CD4-positive, alpha-beta T cell treated with Interleukin-17A for 4 hours (primary cell): ENCODE measurements at places on chromosomes 4 and X.
A peak's percentile ranks its signal among the peaks of the same experiment; 100 is the strongest.

DNA sequence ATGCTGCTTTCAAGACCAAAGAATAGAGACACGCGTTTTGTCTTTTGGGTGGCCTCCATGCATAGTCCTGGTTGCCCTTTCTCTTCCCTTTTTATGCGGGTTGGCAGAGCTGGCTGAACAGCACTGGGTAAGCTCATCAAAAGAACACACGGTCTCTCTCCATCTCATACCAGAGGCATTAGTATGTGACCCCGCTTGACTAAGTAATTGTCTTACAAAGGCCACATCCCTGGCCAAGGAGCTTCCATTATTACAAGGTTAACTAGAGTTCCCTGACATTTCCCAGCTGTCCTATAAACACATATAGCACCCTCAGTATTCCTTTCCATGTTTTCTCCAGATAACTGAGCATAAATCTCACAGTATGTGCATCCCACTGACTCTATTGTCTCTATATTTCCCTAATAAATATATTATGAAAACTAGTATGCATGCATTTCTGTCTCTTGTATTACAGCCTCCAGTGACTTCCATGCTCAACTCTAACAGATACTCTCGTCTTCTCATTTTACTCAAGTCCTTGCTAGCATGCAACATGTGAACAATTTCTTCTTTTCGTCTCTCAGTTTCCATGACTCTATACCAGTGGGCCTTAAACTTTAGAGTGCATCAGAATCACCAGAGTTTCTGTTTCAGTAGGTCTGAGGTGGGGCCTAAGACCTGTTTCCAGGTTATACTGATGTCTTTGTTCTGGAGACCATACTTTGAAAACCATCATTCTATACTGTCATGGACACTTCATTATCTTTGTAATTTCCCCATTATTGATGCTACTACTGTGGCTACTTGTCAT lies 247.7 kb upstream of the ARSJ start:
- no peak for DNase-seq

GRCh38 chrX:15344106-15344505 lies 8.8 kb upstream of the PIGA start:
- DNase-seq, result no peak

DNA sequence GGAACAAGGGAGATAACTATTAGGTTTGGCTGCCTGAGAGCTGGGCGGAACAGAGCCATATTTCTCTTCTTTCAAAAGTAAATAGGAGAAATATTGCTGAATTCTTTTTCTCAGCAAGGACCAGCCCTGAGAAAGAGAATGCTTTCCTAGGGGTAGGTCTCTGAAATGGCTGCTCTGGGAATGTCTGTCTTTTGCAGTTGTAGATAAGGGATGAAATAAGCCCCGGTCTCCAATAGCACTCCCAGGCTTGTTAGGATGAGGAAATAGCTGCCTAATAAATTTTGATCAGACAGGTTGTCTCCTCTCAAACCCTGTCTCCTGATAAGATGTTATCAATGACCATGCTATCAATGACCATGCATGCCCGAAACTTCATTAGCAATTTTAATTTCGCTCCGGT lies 207.8 kb upstream of the KIT start:
- no peak for DNase-seq

DNA sequence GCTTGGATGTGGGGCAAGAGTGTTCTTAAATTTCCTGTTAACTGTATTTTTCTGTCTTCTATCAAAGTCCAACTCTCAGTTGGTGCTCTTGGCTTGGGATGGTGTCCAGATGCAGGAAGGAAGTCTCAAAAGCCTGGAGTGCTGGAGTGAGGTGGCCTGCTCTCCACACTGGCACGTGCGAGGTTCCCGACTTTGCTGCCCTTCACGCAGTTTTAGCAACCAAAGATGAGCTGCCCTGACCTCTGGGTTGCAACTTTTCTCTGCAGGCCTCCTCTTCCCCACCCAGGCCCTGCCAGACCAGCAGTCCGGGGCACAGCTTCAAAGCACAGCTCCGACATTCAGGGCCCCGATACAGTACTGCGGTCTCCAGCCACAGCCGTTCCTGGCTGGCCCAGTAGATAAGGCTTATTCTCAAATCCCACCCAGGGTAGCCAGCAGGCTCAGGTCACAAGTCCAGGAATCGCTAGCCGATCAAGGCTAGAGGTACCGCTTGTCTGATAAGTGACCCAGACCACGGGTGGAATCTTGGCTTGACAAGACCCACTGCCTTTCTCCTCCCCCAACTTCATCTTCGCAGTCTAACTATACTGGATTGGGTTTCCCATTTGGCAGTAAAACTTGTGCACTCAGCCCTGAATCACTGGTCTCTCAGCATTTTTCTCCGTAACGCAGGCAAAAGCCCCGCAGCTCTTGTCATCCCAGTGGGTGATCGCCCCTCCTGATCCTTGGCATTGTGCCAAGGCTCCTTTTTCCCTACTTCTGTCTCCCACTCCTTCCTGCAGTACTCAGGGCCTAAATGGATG lies 21.8 kb upstream of the JADE1 start:
- no peak for DNase-seq

- DNase-seq, result no peak
Measured at GRCh38 chrX:16240968-16241367, 73.7 kb downstream of the MAGEB17 start.

- DNase-seq, result no peak
Measured at GRCh38 chr4:127219232-127219631, 413.5 kb upstream of the INTU start.

DNA sequence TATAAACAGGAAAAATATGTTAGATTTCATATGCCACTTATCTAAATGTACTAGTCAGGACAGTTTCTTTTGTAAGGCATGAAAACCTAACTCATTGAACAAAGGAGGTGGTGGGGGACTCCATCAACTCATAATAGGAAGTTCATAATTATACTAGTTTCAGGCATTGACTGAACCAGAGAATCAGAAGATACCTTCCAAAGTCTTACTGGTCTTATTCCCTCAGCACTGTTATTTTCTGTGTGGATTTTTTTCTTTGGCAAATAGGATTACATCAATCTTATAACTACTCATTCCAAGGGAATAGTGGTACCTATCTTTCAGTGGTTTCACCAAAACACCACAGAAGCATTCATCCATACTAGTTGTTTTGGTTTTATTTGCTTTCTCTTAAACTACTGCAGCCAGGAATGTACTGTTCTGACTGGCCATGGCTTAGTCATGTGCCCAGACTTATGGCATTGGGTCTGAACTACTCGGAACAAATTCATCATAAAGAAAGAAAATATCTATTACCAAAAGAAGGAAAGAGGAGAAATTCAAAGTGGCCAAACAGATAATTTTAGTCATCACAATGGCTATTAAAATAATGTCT lies 273.9 kb downstream of the ARAP2 start:
- no peak for DNase-seq

DNA sequence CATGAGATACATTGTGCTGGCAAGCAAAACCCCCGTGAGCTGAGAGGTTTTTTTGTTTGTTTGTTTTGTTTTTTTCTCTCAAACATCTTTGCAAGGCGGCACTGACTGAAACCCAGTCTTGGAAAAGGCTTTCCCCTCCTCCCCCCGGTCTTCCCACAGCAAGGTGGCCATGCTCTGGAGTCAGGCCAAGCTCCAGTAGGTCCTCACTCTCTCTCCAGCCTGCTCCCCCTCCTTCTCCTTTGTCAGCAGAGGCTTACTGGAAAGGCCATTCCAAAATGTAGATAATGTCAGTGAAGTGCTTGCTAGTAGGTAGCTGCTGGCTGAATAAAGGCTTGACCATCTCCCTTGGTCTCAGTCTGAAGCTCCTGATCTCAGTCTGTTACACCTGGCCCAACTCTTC lies 32.6 kb downstream of the FRMPD3 start:
- DNase-seq, result no peak

- no peak for DNase-seq
Measured at GRCh38 chrX:62923093-62923492, 428.0 kb downstream of the SPIN4 start.

- no peak for DNase-seq
Measured at GRCh38 chr4:184891816-184892397, 66.1 kb upstream of the ACSL1 start.

DNA sequence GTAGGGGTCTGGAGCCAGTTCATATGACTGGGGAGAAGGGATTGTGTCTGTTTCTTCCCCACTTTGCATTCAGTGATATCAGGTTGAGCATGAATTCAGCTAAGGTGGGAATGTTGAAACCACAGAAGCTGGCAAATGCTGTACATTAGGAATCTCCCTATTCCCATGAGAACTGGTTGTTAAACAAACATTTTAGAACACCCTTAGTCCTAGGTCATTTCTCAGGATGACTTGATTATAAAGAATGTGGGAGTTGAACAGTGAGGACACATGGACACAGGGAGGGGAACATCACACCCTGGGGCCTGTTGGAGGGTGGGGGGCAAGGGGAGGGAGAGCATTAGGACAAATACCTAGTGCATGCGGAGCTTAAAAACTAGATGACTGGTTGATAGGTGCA lies 62.6 kb upstream of the LIMCH1 start:
- DNase-seq, result no peak

DNA sequence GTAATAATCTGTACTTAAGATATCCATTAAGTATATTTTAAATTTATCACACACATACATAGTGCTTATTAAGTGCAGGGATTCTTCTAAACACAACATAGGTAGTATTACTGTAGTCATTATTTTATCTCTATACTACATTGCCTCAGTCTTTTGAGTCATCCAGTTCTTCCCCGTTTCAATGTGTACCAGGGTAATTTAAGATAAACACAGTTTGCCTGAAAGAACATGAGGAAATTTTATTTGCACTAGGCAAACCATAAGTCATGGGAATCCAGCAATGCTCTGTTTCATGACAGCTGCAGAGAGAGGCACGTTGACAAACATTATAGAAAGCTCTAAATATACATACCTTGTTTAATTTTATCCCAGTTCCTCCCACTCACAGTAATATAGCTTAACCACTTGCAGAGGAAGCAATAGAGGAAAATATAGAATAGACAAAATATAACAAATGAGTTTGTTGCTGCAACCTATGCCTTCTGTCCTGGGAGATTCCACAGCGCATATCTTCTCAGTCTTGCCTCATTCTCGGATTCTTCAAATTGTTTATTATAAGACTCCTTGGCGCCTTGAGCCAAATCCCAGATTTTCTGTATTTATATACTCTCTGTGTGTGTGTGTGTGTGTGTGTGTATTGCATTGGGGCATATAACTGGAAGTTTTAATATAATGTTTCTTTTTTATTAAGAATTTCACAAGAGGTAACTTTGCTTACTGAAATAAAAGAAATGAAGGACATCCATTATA lies 258.6 kb downstream of the FAM133A start:
- DNase-seq, result no peak

- no peak for DNase-seq
Measured at GRCh38 chr4:47643845-47644244, 158.8 kb downstream of the ATP10D start.

GRCh38 chrX:7059214-7059838 lies 88.2 kb upstream of the STS start:
- no peak for DNase-seq

- no peak for DNase-seq
Measured at GRCh38 chr4:119646347-119647071, 17.9 kb upstream of the PDE5A start.

GRCh38 chrX:9899640-9900111 lies 67.5 kb upstream of the CLDN34 start:
- DNase-seq, result no peak

GRCh38 chr4:48831532-48832030 lies 693 bp downstream of the OCIAD1 start:
- no peak for DNase-seq

DNA sequence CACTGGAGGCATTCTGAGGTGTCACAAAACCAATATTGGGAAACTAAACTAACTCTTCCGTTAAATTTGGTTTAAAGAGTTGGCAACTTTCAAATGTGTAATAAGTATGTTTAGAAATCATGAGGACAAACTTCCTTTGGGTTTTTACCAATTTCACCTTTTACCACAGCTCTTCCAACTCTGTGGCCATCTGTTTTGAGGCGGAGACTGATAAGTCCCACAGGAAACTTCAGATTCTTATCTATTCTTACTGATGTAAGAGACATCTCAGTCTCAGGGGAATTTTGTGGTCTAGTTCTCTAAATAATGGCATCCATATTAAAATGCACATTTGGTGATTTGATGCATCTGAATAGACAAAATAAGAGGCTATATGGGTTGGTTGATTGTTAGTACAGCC lies 229.2 kb upstream of the AFF2 start:
- no peak for DNase-seq

- no peak for DNase-seq
Measured at GRCh38 chr4:106312377-106312776, 3.6 kb downstream of the TBCK start.

- no peak for DNase-seq
Measured at GRCh38 chrX:118329175-118329574, 16.7 kb upstream of the WDR44 start.

- DNase-seq, result no peak
Measured at GRCh38 chr4:104866809-104867208, 279.9 kb upstream of the TET2 start.

- DNase-seq, result peak; percentile 41
Measured at GRCh38 chr4:26410385-26411293, 79.6 kb downstream of the CCKAR start.

GRCh38 chr4:142416711-142417275 lies 429.3 kb downstream of the INPP4B start:
- DNase-seq, result peak; percentile 32

DNA sequence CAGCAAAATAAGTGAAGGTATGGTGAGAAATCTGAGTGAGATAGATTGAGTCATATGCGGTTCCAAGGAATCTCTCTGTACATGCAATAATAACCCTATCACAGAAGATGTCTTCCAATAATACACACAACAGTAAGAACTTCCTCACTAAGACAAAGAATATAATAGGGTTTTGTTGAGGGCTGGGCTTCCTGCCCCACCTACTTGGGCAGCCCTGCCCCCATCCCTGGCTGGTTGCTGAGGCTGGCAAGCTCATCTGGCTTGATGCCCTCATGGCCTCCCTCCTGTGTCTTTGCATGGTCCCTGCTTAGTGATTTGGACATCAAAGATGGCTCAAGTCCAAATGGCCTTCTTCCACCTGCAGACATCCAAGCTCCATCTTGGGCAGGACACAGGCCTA lies 2.7 kb downstream of the GEMIN8 start:
- DNase-seq, result peak; percentile 32
